ENCODE measurements at places on chromosomes 4 and X.

GRCh38 chr4:130322439-130322838 is 1226.5 kb downstream of the C4orf33 start:
- no peak for DNase-seq

DNA sequence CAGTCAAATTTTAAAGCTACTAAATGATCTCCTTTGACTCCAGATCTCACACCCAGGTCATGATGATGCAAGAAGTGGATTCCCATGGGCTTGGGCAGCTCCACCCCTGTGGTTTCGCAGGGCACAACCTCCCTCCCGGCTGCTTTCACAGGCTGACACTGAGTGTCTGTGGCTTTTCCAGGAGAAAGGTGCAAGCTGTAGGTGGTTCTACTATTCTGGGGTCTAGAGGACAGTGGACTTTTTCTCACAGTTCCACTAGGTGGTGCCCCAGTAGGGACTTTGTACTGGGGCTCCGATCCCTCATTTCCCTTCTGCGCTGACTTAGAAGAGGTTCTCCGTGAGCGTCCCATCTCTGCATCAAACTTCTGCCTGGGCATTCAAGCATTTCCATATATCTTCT is 845.2 kb downstream of the PCDH18 start:
- DNase-seq = no peak

- DNase-seq = no peak
Measured at GRCh38 chrX:13364230-13364857, 44.5 kb upstream of the ATXN3L start.

DNA sequence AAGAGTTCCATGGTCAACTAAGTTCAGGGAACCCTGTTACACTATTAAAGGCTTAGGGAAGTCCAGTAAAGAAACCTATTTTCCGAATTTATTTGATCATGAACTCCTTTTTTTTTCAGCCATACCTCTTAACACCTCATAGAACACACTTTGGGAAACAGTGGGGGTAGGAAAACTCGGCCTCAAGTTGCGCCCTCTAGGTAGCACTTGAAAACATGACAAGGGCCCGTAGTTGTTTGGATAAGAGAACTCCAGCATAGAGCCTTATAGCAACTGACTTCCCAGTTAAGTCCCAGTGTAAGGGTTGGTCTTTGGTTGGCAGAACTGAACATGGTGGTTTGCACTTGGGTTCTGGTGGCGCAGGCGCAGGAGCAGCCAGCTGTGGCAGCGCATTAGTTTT is 14.4 kb downstream of the OGT start:
- no peak for DNase-seq

- DNase-seq = no peak
Measured at GRCh38 chr4:168646001-168646768, 149.3 kb downstream of the PALLD start.

- DNase-seq = no peak
Measured at GRCh38 chrX:40968180-40968579, 117.1 kb upstream of the USP9X start.

GRCh38 chr4:119493419-119493818 is 135.2 kb downstream of the PDE5A start:
- no peak for DNase-seq

DNA sequence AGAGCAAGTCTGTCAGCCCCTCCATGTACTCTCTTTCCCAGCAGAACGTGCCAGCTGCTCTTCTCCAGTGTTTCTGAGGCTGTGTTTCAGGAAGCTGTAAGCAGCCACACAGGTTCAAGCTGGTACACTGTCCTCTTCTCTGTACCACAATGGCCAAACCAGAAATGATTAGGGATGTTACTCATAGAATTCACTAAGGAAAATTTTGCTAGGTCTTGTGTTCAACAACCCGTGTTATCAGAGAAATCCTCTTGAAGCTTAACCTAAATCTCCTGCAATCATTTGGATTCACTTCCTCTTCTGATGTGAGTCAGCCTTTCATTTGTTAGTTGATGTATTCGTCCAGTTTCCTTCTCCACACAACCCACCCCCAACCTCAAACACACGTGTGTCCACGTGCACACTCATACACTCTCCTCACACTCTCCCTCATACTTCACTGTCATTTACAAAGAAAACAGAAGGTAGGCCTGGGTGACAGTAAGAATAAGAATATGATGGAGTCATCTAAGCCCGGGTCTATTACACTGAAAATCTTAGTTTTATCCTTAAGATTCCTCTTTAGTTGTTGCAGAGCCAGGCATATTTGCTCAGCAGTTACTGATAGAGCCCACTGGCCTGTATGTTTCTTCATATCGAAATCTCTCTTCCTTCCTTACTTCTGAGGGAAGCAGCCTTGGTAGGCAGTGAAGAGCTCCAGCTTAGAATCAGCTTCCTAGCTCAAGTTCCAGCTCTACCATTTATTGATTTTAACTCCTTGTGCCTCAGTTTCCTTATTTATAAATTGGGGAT is 63.4 kb downstream of the DCUN1D4 start:
- no peak for DNase-seq

GRCh38 chr4:56086073-56086541 is 137.4 kb downstream of the CEP135 start:
- DNase-seq = no peak

DNA sequence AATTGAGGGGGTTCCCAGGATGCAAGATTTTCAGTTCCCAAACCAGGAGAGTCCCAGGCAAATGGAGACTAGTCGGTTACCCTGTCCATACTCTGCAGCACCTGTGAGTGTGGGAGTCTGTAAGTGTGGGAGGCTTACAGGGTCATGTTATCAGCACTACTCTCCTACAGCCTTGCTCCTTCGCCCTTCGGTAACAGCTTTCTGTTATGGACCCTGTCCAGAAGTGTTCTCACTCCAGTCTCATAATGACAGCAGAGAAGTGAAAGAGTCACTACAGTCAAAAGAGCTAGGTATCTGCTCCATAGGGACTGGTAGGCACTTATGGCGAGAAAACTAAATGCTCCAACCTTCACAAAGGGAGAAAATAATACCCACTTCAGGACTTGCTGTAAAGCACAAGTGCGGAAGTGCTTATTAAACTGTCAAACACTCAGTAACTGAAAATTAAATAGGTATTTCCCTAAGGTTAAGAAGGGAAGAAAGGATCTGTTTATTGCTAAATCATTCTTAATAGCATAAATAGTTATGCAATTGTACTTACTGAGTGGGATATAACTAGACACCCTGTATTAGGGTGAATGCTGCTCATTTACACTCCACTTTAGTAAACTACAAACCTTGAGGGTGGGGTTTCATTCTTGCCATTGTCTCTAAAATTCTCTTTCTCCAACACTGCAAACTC is 2.7 kb upstream of the ADH7 start:
- DNase-seq = no peak

DNA sequence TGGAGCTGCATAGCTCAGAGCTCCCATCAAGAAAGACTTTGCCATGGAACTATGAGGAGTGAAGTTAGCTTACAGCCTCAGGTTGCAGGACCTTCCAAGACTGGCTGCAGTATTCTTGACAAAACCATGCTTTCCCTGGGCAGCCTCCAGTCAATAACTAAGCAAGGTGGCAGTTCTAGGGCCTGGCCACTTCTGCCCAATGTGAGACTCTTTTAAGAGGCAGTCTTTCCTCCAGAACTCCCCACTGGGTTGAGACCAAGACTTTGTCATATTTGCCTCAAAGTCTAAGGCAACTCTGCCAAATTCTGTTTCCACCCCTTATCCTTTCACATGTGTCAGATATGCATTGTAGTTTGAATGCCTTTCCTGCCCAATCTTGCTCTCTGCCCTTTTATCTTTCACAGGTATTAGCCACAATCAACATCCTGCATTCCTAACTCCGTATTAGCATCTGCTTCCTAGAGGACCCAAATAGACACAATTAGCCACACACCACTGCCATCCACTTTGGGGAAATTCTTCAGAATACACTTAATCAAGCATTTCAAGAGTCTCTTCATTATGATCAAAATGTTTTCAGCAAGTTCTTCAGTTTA is 17.7 kb upstream of the SLC25A43 start:
- DNase-seq = no peak

DNA sequence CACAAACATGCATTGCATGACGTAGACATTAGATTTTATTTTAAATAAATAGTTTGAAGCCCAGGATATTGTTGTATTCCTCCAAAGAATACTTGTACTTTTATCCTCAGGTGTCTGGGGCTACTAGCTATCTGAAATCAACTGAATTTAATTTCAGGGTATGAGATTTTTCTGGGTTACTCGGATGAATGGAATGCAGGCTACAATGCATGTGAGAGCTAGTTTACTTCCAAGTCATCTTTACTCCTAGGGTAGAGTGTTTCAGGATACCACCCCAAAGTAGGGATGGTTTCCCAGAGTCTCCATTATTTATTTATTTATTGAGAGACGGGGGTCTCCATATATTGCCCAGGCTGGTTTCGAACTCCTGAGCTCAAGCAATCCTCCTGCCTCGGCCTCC is 66.4 kb downstream of the HPRT1 start:
- no peak for DNase-seq

DNA sequence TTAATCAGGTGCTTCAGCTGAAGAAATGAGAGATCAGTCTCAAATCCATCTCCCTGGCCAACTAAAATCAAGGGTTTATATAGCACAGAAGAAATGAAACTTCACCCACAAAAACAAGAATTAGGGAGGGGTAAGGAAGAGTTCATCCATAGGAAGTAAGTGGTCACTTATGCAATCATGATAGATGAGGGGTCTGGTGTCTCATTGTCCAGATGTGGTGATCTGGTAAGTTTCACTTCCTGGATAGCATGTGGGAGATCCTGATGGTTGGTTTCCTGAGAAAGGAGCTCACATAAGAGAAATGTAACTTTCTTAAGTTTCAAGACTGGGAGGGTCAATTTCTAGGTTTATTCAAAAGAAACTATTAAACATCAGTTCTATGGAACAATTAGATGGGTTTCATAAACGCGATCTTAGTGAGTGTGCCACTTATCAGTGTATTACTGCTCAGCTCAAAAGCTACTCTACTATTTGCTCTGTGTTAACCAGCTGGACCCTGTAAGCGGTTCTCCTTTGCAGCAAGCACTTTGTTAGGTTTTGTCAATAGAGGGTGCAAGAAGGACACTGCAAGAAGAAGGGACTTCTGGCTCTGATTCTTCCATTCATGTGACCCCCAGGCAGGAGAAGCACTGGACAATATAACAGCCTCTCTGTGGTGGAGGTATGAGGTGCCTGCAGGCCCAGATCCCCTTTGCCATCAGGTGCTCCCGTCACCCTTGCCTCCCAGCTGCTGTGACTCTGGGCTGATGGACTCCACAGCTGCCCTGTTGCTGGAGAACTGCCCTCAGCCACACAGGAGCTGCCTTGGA is 35.4 kb upstream of the HPSE start:
- no peak for DNase-seq

GRCh38 chr4:147825451-147826287 is 93.8 kb downstream of the ARHGAP10 start:
- no peak for DNase-seq

DNA sequence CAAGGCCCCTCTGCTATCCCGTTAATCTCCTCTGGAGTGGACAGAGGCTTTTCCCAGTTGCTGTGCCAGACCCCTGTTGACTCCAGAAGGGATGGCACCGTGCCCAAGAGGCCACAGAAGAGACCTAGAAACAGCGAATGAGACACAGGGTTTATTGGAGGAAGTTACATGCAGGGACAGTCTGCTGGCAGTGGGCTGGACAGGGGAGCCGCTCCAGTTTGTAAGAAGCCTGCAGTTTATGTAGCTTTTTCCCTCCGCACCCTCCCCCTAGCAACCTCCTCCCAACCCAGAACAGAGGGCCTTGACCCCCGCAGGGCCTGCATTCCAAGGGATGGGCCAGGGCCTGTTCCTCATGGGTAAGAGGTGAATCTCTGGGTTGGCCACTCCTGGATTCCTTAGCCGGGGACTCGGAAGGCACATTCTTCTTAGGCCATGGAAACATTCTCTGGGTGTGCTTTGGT is 216.8 kb upstream of the PSAPL1 start:
- no peak for DNase-seq

DNA sequence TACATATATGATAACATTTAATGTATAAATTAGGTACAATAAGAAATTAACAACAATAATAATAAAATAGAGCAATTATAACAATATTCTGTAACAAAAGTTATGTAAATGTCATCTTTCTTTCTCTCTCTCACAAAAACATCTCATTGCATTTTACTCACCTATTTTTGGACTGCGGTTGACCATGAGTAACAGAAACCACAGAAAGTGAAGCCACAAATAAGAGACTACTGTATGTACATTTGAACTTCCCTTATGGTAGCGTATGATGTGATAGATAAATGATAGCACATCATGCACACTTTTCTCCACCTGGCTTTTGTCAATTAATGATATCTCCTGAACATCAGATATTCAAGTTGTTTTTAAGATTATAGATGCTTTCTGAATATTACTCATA is 80.5 kb downstream of the HNRNPD start:
- no peak for DNase-seq

DNA sequence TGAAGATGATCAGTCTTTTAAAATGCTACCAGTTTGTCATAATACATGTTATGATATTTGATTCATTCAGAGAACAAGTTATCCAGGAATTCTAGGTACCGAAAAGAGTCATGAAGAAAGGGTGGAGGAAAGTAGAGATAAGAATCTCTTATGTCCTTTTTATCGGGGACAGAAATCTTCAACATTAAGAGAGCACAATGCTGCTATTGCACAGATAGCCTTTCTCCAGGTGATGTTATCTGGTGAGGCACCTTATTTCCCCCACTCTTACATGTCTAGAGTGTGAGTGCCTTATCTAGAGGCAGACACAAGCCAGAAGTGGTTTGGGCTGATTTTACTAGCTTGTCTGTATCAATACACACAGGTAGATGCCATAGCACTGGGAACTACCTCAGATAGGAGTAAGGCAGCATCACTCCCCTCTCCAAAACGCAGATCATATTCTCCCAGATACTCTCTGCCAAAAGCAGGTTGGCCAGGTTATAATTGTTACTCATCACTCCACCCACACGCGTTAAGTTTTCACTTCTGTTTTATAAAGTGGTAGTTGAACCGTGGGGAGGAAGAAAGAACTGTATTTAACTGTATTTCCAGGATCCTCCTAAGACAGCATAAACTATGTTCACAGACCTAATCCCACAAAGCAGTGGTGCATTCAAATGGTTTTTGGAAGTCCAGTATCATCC is 38.4 kb downstream of the AREG start:
- DNase-seq = no peak

- no peak for DNase-seq
Measured at GRCh38 chr4:78237360-78237759, 180.2 kb downstream of the FRAS1 start.

GRCh38 chrX:31057691-31058090 is 14.2 kb downstream of the FTHL17 start:
- DNase-seq = no peak

- DNase-seq = no peak
Measured at GRCh38 chr4:37605843-37606565, 80.2 kb downstream of the RELL1 start.

DNA sequence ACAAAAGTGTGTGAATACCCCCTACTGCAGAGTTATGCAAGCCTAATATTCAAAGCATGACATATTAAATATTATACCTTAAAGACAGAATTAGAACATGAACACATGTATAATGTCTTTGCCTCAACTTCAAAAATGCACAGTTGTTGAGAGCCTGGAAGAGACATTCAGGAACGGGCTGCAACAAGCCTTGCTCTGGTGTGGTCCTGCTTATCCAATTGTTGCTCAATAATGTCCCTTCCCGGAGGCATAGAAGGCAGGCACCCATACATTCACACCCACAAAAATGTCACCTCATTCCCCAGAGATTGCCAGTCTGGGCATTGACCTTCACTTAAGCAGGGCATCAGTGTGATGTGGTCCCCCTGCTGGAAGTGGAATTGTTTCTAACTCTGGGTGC is 238.8 kb downstream of the CBR4 start:
- no peak for DNase-seq
